ENCODE measurements at places on chromosomes 3 and 15.

- peaks cover 65% of the 10 kb centered on the region for H3K36me3 ChIP-seq
- no peak for DNase-seq
- H3K4me3 ChIP-seq = no peak overlapping the region
- no peak overlapping the region for H3K27ac ChIP-seq
- peaks cover 21% of the 10 kb centered on the region for H3K4me1 ChIP-seq
Measured at GRCh38 chr3:105722943-105723556, 145.8 kb downstream of the CBLB start.

DNA sequence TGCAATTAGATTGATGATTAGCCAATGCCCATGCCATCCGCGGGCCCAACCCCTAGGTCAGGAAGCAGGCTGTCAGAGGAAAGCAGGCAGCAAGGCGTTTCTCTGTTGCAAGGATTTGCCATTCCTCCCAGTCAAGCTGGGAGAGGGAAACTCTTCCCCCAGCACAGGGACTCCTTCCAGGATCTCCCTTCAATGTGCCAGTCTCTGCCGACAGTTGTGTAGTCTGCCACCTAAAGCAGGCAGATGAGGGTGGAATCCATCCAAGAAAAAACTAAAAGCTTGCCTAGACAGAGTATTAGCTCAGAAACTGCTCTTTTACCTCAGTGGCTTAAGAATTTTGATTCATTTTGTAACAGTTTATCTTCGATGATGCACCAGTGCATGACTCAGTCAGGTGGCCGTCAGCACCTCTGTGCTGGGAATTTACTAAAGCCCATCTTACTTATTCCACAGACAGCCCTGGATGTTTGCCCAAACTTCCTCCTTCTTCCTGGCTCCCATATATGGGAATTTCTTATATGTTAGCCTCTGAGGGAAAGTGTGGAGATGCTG, 501.5 kb upstream of the THBS1 start:
- H3K27ac ChIP-seq = no peak overlapping the region
- peaks cover 2% of the 10 kb centered on the region for H3K27me3 ChIP-seq
- H3K36me3 ChIP-seq = no peaks in the 10 kb centered on the region
- DNase-seq = no peak
- H3K4me1 ChIP-seq = no peaks in the 10 kb centered on the region

DNA sequence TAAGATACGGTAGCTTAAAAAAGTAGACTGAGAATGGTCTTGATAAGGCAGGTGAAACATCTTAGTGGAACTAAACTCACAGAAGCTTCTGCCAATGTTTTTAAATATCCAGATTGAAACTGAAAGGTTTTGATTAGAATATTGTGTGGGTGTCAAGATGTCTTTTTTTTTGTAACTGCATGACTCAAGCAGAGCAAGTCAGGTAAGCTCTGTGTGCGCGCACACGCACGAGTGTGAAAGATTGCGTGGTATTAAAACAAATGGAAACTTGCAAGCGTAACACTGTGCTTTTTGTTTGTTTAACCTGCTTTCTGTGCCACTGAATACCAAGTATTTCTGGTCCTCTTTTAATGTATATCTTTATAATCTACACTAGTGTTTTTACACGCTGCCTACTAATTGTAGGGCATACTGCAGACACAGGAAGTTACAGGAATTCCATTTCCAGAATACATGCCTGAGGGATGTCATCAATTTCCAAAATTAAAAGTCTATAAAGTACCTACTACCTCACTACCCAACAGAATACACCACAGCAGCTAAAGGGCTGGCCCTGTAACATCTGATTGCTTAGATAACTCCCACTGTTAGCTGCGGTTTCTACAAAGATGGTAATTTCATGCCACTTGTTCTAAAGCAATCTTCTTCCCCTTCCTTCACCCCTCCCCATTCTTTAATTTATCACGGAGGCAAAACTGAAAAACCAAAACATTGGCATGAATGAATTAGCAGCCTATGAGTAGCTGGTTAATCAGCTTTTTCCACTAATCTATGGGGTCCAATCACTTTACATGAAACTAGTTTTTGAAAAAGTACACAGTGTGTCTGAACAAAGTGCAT, 472.8 kb downstream of the SHQ1 start:
- peak overlapping the region; percentile 36 for H3K4me3 ChIP-seq
- peak overlapping the region; percentile 88 for H3K27ac ChIP-seq
- DNase-seq = peak; percentile 75
- peaks cover 68% of the 10 kb centered on the region for H3K4me1 ChIP-seq

DNA sequence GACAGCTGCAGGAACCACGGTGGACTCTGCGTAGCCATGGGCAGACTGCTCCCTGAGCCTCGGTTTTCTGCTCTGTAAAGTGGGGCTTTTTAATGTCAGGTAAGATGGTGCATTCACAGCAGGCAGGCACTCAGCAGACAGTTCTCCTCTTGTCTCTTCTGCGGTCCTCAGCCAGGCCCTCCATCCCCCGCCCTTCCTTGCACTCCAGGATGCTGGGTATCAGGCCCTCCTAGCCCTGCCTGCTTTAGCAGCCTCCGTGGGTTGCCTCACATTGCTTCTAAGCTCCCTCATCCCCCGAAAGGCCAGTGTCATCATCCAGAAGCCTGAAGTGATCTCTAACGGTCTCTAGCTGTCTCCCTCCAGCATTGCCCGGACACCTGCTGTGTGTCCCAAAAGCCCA, 115.7 kb downstream of the WNT7A start:
- no peak overlapping the region for H3K27ac ChIP-seq
- DNase-seq = no peak
- H3K36me3 ChIP-seq = no peaks in the 10 kb centered on the region
- no peaks in the 10 kb centered on the region for H3K4me1 ChIP-seq
- no peak overlapping the region for H3K4me3 ChIP-seq

- peaks cover 2% of the 10 kb centered on the region for H3K4me1 ChIP-seq
- H3K36me3 ChIP-seq = peaks cover 5% of the 10 kb centered on the region
- no peak overlapping the region for H3K4me3 ChIP-seq
- DNase-seq = no peak
Measured at GRCh38 chr3:119826711-119827608, 45.1 kb downstream of the NR1I2 start.

- H3K4me1 ChIP-seq = peaks cover 14% of the 10 kb centered on the region
- H3K36me3 ChIP-seq = peaks cover 16% of the 10 kb centered on the region
- H3K27ac ChIP-seq = no peak overlapping the region
- DNase-seq = no peak
Measured at GRCh38 chr15:30974112-30974511, 17.3 kb downstream of the MTMR10 start.

DNA sequence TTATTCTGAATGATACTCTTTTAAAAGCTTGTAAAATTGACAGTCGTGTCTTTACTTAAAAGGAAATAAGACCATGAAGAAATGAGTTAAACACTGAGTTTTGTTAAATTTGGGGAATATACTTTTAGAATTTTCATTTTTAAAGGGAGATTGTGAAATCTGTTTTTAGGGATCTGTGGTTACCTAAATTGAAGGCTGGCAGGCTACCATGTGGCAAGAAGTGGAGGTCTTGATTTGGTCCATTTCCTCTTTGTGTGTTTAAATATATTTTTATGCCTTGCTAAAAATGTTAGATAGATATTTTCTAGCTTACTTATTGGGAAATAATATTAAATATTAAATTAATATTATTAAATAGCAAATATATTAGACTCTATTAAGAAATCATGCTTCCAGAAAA, 36.6 kb upstream of the SLC22A13 start:
- H3K27ac ChIP-seq = no peak overlapping the region
- H3K4me1 ChIP-seq = peaks cover 9% of the 10 kb centered on the region
- no peak overlapping the region for H3K4me3 ChIP-seq

DNA sequence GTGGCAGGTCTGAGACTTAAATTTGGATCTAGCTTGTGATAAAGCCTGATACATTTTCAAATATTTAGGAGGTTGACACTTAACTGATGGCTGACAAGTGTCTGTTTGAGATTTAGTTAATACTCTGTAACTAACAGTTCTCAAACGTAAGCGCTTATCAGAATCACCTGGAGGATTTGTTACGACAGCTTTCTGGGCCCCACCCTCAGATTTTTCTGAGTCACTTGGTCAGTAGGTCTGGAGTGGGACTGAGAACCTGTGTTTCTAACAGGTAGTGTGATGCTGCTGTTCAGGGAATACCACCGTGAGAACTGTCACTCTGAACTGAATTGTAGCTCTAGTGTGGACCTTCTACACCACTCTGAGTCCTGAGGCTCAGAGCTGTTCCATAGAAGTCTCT, 85.5 kb downstream of the CEMIP start:
- no peaks in the 10 kb centered on the region for H3K4me1 ChIP-seq
- H3K4me3 ChIP-seq = no peak overlapping the region
- DNase-seq = no peak
- no peaks in the 10 kb centered on the region for H3K36me3 ChIP-seq
- no peaks in the 10 kb centered on the region for H3K27me3 ChIP-seq

- DNase-seq = no peak
- no peaks in the 10 kb centered on the region for H3K27me3 ChIP-seq
- no peak overlapping the region for H3K4me3 ChIP-seq
- H3K27ac ChIP-seq = peak overlapping the region; percentile 76
- H3K36me3 ChIP-seq = peaks cover 38% of the 10 kb centered on the region
Measured at GRCh38 chr3:150582620-150583019, 20.5 kb upstream of the SELENOT start.

DNA sequence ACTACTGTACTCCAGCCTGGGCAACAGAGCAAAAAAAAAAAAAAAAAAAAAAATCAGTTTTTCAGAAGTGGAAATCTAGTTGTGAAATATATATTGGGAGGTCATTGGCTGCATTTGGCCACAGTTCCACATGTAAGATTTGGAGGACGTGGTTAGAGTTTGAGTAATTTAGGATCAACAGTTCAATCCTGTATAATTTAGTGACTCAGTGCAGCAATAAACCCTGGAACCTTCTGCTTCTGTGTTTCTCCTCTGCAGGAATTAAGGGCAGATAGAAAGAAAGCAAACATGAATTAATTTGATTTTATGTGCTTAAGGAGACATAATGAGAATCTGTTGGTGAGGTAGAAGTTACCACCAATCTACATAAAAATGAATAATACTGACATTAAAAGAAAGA, 347.0 kb downstream of the PTPRG start:
- DNase-seq = no peak
- H3K27ac ChIP-seq = no peak overlapping the region
- no peak overlapping the region for H3K4me3 ChIP-seq
- H3K27me3 ChIP-seq = peaks cover 5% of the 10 kb centered on the region
- no peaks in the 10 kb centered on the region for H3K36me3 ChIP-seq

- no peak for DNase-seq
- no peaks in the 10 kb centered on the region for H3K36me3 ChIP-seq
- H3K4me1 ChIP-seq = no peaks in the 10 kb centered on the region
- H3K27me3 ChIP-seq = peaks cover 2% of the 10 kb centered on the region
- H3K4me3 ChIP-seq = no peak overlapping the region
Measured at GRCh38 chr3:185325946-185326791, 36.8 kb upstream of the MAP3K13 start.

- peak; percentile 89 for DNase-seq
- no peaks in the 10 kb centered on the region for H3K36me3 ChIP-seq
- peaks cover 19% of the 10 kb centered on the region for H3K27me3 ChIP-seq
Measured at GRCh38 chr3:9500108-9501050, 53.2 kb downstream of the LHFPL4 start.

DNA sequence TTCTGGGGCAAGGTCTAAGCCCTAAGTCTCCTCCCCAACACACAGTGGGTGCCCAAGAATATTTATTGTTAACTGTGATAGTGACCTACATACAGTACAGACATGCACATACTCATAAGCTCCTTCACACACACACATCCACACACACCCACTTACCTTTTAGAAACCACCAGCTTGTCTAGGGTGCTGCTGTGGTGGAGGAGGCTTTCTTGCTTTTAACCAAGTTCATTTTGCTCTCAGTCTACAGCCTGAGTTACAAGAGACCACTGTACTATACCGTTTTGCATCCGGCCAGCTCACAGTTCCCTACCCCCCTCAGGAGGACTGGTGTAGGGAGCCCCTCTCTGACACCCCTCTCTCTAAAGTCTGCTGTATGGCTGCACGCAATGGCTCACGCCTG, 16.7 kb downstream of the DAPK2 start:
- DNase-seq = no peak
- H3K4me1 ChIP-seq = peaks cover 5% of the 10 kb centered on the region
- H3K27me3 ChIP-seq = no peaks in the 10 kb centered on the region
- no peak overlapping the region for H3K4me3 ChIP-seq
